Fibroblast of skin of back (primary cell): ENCODE measurements at places on chromosomes 1 and 21.

GRCh38 chr1:155206891-155207805 lies 549 bp downstream of the THBS3 start:
- peak; percentile 77 for DNase-seq

- DNase-seq = no peak
Observed at GRCh38 chr1:226322986-226323385, 14.0 kb upstream of the LIN9 start.

DNA sequence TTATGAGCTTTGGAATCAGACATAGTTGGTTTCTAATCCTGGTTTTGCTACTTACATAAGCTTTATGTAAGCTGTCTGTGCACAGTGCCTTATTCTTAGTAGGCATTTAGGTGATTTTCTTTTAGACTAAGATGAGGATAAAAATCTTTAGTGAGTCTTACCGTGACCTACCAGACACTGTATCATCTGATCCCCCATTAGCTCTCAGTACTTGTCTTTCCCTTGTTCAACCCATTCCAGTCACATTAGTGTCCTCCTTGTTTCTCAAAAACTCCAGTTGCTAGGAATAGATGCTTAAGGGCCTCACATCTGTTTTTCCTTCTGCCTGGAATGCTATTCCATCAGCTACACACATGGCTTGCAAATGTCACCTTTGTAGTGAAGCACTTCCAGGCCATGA lies 18.8 kb downstream of the PPP1R12B start:
- peak; percentile 30 for DNase-seq

- DNase-seq = no peak
Observed at GRCh38 chr1:14949270-14949835, 204.2 kb upstream of the TMEM51 start.

- DNase-seq = peak; percentile 9
Observed at GRCh38 chr1:232728507-232729263, 76.5 kb upstream of the MAP10 start.

DNA sequence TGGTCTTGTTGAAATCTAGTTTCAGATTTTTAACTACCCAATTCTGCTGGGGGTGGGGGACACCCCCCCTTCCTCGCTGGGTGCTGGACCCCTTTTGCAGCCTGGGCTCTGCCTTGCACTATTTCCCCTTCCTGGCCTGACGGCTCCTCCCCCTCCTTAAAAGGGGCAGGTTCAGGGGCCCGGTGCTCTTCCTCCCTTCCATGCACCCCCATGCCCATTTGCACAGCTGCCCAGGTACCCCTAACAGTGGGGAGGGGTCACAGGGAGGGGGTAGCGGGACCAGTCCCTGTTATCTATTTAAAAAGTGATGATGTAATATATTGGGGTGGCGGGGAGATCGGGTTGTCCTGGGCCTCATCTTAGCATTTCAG lies 15.3 kb downstream of the ZBTB7B start:
- DNase-seq = no peak

DNA sequence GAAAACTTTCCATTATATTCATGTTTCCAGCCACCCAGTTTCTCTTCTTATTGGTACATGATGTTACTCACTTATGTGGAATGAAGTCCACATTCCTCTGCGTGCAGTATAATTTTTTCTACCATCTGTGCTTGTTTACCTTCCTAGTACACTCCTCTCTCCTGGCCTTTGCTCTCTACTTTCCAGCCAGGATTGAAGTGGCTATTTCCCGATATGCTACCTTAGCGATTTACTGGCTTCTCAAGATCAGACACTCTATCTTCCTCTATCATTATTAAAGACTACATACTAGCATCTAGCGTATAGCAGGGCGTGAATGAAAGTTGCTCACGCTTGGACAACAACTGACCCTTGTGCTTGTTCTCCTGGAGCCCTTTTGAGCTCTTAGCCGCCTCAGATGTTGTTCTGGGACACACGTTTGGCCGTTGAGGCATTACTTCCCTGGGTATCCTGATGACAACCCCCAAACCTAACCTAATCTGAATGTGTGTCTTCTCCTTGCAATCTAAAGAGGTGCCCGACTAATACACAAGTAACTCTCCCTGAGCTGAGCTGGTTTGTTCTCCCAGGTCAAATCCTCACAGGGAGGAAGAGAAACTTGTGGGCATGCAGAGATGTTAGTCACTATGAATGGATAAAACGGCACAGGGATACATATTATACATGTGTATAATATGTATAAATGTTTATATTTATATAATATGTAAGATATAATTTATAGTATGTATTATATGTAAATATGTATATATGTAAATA lies 13.4 kb upstream of the MTARC2 start:
- DNase-seq = peak; percentile 84

- peak; percentile 58 for DNase-seq
Observed at GRCh38 chr1:206583707-206584648, 28.3 kb downstream of the EIF2D start.

DNA sequence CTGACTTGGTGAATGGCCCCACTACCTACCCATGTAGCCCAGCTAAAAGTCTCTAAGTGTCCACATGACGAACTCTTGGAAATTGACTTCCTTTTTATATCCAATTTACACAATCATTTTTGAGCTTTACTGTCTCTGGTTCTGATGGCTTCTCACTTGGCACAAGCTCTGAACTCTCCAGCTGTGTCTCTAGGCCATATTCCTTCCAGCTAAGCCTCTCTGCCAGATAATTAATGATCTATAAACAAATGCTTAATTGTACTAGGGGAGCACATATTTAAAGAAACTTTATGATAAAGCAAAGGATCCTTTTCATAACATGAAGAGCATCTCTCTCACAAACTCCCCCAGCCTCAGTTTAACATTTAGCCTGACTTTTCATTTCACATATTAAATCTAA lies 16.3 kb upstream of the BEND5 start:
- DNase-seq = no peak

- no peak for DNase-seq
Observed at GRCh38 chr21:42252325-42252654, 33.4 kb downstream of the ABCG1 start.

- peak; percentile 26 for DNase-seq
Observed at GRCh38 chr1:232684371-232685105, 54.6 kb upstream of the SIPA1L2 start.

- DNase-seq = no peak
Observed at GRCh38 chr1:202952818-202953217, 5.3 kb downstream of the ADIPOR1 start.

- DNase-seq = no peak
Observed at GRCh38 chr1:82830690-82831380, 1030.1 kb downstream of the ADGRL2 start.

DNA sequence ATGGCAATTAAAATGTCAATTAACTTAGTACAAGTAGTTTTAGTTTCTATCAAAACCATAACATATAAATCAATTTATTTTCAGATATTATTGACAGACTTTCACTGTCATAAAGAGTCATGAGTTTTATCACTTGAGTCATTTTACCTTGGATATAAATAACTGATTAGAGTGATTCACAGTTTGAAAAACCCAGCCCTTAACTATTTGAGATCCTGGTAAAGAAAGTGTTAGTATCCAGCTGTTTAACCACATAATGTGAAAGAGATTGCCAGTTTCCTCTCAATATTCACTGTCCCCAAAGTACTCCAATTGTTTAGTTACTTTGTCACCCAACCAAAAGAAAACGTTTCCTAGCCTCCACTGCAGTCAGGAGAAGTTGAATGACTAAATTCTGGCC lies 91.3 kb downstream of the UCHL5 start:
- DNase-seq = peak; percentile 16

DNA sequence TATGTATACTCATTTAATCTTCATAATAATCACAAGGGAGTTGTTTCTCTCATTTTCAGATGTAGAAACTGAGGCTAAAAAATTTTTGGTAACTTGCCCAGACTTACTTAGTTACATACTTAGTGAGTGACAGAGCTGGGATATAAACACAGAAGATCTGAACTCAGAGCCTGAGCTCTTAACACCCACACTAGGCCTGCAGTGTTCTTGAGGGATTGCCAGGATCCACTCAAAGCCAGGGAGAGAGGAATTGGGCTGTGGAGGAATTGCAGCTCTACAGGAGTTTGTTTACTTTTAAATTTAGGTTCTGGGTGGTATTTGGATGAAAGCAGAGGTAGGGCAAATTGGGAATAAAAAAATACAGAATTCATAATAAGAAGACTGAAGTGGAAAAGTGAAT lies 515.1 kb upstream of the PLXNA2 start:
- peak; percentile 11 for DNase-seq

GRCh38 chr21:45081636-45082035 lies 7.3 kb downstream of the ADARB1 start:
- DNase-seq = no peak

GRCh38 chr1:238232084-238232710 lies 341.5 kb upstream of the ZP4 start:
- DNase-seq = no peak

GRCh38 chr21:15443740-15444117 lies 286.1 kb upstream of the USP25 start:
- DNase-seq = no peak

DNA sequence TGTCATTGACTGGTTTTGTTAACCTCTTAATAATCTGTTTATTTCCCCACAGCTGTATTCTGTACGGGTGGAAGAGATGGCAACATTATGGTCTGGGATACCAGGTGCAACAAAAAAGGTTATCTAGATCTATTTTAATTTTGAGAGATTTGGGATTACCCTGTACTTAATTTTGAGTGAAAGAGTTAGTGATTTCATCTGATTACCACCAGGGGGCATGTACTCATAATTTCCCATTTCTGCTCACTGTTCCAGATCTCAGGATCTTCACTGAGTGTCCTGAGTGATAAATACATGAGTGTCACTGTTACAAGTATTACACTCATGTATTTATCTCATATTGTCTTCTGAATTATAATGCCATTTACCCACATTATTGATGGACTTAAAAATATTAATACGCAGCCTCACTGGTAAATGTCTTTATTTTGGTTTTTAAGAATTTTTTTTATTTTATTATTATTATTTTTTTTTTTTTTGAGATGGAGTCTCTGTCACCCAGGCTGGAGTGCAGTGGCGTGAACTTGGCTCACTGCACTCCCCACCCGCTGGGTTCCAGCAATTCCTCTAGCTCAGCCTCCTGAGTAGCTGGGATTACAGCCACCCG lies 27.4 kb downstream of the DTL start:
- DNase-seq = peak; percentile 48

GRCh38 chr1:162736633-162737067 lies 53.9 kb upstream of the HSD17B7 start:
- DNase-seq = no peak

DNA sequence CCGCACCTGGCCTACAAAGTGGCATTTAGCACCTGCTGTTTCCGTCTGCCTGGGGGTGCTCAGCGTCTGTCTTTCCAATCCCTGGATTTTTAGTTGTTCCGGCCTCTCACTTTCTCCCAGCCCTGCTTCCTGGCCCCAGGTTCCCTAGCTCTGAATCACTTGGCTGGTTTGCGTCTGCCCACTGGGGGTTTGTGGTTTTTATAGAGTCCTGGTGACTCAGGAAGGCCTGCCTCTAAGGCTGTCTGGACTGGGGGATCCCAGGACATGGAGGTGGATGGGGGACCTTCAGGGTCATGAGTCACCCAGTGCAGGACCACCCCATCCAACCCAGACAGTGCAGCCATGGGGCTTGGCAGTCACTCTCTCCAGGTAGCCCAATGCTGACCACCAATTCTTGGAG lies 53.5 kb downstream of the MRPL37 start:
- DNase-seq = peak; percentile 96

- no peak for DNase-seq
Observed at GRCh38 chr1:19336543-19336942, 24.4 kb downstream of the SLC66A1 start.

DNA sequence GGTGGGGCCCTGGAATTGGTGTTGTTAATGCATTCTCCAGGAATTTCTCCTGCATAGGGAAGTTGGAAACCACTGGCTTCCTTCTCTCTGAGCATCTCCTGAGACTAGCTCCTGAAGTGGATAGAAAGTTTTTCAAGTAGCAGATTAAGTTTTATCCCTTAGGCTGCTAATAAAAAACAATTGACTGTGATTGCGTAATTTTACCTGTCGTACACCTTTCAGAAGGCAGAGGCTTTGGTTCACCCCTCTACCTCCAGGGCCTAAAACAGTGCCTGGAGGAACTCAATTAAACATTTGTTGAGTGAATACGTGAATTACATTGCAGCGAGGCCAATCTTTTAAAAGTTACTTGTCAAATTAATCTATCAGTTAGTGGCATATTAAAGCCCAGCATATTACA lies 3.4 kb downstream of the ITSN1 start:
- DNase-seq = no peak

GRCh38 chr1:199042193-199042592 lies 403.4 kb downstream of the PTPRC start:
- DNase-seq = no peak

DNA sequence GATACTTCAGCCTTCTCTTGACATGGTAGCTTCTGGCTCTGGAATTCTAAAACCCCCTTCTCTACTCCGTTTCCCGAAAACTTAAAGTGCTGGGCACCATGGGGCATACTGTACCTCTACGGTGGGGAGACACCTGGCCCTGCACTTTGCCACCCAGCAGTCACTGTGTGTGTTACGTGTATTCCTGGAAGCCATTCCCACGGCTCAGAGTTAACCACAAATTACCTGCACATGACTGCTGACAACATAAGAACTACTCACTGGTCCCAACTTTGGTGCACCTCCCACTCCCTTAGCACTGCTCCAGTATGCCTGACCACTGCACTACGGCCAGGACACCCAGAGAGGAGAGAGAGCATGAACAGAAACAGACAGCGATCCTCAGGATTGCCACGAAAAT lies 29.4 kb upstream of the TMPRSS2 start:
- no peak for DNase-seq

DNA sequence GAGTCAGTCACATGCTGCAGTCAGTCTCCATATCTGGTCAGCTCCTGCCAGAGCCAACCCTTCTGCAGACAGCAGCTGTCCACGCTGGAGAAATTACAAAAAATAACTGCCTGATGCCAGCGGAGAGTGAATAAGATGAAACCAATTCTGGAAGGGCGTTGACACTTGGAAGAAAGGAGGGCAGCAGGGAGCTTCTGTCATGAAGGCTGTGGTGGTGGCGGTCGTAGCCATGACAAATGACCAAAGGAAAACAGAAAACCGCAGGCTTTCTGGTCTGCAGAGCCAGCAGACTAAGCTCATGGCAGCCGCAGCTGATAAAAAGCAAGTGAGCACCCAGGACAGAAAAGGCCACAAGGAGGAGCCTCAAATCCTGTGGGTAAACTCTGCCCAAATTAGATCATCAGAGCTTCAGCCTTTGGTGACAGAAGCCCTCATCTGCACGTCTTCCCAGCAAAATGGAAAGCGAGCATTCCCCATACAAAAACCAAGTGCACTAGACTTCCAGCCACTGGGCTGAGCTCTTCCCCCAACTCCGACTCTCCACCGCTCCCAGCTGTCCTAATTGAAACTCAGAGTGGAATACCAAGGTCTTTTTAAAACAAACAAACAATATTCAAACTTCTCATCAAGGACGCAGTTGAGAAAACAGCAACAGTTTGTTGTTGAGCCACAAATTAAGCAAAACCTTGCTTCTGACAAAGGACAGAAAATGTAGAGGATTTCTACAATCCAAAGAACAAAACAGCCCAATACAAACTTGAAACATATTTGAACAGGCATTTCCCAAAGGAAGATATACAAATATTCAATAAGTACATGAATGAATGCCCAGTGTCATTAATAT lies 28.7 kb downstream of the RSPH1 start:
- peak; percentile 49 for DNase-seq

GRCh38 chr1:54364995-54365394 lies 41.2 kb downstream of the SSBP3 start:
- DNase-seq = no peak

GRCh38 chr1:109625176-109625575 lies 5.5 kb downstream of the AMPD2 start:
- no peak for DNase-seq
